ENCODE measurements at places on chromosomes 3 and 15.

DNA sequence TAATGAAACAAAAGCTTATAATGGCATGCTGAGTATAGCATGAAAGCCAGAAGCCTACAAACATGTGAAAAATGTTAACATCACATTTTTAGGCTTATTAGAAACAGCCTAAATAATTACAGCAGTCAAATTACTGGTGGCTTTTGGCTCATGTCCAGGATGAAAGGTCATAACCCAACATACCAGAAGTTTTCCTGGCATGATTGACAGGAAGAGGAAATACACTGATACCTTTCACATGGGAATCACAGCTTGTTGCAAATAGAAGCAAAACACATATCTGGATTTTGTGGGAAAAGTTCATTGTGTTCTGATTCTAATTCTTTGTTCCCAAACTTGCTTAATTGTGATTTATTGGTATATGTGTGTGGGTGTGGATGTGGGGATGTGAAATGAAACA is 393.5 kb upstream of the ARRDC4 start:
- DNase-seq = no peak

GRCh38 chr15:89649716-89650115 is 5.6 kb downstream of the KIF7 start:
- DNase-seq = no peak

GRCh38 chr3:189710620-189711402 is 79.6 kb downstream of the TP63 start:
- peak; percentile 64 for DNase-seq

- DNase-seq = no peak
These were observed 51.7 kb downstream of the RASGRP1 start for GRCh38 chr15:38512901-38513300.

DNA sequence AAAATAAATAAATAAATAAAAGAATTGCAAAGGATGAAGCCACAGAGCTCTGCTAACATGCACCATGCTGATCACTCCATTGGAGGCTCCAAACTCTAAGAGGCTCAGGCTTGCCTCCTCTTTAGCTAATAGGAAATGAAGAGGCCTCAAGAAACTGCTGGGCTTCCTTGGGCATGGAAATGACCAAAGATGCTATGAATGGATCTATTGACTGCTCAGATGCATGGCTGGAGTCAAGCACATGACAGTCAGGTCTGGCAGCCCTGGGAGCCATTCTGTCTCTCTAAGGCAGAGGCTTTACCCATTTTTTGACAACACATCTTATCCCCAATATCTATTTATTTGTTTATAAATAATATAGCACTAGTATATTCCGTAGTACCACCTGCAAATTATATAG is 5.3 kb upstream of the LIPC start:
- no peak for DNase-seq

GRCh38 chr3:155704771-155705559 is 39.9 kb downstream of the PLCH1 start:
- DNase-seq = no peak

DNA sequence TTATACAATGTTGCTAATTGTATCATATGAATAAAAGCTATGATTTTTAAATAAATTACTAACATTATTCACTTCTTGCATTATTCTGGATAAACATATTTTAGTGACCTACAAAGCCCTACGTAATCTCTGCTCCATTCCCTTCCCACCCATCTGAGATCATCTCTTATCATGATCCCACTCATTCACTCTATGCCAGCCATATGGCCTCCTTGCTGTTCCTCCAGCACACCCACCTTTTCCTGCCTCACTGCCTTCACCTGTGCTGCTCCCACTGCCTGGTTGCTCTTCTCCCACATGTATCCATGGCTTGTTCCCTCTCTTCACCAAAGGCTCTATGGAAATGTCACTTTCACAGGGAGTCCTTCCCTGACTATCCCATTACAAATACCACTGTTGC is 7.3 kb upstream of the USP8 start:
- DNase-seq = no peak

- DNase-seq = no peak
These were observed 41.8 kb downstream of the CA12 start for GRCh38 chr15:63339836-63340235.

DNA sequence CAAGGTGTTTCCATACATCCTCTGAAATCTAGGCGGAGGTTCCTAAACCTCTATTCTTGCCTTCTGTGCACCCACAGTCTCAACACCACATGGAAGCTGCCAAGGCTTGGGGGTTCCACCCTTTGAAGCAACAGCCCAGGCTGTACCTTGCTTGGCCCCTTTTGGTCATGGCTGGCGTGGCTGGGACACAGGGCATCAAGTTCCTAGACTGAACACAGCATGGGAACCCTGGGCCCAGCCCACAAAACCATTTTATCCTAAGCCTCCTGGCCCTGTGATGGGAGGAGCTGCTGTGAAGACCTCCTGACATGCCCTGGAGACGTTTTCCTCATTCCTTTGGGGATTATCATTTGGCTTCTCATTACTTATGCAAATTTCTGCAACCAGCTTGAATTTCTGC is 739.0 kb upstream of the NECTIN3 start:
- no peak for DNase-seq

DNA sequence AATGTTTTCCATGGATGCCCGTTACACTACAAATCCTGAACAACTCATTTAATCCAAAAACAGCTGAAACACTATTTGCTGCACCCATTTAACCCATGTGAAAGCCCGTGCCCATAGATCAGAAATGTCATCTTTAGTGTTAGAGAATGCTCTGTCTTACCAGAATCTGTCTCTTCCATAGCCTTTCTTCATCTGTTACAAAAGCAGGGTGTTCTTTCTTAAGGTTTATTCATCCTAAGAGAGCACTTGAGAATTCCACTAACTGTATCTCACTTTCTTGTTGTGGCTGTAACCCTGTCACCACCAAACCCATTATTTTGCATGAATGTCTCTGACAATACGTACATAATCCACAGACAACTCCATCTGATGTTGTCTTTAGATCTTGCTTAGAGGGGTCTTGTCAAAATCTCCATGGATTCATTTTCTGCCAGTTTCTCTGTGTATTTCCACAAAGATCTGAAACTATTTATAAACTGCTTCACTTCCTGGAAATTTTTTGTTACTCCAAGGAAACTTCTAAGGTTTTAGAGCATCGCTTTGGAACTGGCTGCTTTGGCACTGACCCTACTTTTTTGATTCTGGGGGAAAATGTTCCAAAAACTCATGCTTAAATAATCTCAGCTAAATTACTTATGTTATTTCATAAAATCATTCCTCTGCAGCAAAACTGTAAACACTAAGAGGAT is 167.8 kb upstream of the CCDC54 start:
- no peak for DNase-seq

DNA sequence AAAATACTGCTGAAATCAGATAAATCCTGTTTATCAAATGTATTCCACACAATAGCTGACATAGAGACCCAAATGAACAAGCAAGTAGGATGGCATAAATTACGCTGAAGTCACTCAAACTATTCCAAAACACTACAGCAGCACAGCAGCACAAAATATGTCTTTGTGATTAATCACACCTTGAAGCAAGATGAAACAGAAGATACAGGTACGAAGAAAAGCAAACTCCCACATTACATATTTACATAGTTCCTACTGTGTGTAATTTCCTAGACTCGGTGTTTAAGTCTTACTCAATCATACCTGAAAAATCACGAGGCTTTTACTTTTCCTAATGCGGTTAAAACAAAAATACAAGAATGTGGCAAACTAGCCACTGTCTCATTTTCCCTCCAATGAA is 38.3 kb downstream of the CHSY1 start:
- no peak for DNase-seq

DNA sequence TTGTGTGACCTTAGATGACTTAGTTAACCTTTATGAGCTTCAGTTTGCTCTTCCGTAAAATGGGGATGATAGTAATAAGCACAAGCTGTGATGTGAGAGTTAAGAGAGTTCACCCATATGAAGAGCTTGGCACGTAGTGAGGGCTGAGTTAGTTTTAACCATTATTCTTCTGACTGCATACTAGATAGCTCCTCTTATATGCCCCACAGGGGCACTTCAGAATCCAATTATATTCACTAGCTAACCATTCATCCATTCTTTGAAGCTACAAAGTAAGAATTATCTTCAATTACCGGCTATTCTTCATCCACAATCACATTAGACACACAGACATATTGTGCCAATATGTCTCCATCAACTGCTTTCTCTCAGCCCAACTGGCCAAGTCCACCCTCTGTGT is 159.0 kb upstream of the STT3B start:
- DNase-seq = no peak

DNA sequence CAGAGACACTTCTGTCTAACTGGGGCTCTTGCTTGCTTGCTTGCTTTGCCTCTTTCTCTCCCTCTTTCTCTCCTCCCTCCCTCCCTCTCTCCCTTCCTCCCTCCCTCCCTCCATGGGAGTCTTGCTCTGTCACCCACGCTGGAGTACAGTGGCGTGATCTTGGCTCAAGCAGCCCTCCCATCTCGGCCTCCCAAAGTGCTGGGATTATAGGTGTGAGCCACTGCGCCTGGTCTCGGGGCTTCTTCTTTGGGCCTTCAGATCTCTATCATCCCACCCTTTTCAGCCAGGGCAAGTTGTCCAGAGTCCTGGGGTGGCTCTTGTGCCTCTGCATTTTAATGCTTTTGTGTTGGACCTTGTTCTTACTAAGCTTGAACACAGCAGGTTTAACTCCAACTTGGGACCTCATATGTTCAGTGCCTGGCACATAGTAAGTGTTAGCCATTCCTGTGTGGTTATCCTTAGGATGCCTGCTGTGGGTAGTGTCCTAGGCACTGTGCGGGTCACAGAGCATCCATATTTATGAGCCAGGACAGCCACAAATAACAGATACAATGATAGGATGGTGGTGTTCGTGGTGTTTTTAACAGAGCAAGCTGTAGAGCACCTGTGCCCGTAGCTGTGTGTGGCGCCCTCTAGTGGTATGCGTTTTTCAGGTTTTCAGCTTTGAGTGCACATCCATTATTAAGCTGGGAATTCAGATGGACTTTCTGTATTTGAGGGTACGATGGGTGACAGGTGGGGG is 75.1 kb downstream of the CCK start:
- DNase-seq = peak; percentile 50

GRCh38 chr3:144350125-144350524 is 378.5 kb downstream of the DIPK2A start:
- DNase-seq = no peak

DNA sequence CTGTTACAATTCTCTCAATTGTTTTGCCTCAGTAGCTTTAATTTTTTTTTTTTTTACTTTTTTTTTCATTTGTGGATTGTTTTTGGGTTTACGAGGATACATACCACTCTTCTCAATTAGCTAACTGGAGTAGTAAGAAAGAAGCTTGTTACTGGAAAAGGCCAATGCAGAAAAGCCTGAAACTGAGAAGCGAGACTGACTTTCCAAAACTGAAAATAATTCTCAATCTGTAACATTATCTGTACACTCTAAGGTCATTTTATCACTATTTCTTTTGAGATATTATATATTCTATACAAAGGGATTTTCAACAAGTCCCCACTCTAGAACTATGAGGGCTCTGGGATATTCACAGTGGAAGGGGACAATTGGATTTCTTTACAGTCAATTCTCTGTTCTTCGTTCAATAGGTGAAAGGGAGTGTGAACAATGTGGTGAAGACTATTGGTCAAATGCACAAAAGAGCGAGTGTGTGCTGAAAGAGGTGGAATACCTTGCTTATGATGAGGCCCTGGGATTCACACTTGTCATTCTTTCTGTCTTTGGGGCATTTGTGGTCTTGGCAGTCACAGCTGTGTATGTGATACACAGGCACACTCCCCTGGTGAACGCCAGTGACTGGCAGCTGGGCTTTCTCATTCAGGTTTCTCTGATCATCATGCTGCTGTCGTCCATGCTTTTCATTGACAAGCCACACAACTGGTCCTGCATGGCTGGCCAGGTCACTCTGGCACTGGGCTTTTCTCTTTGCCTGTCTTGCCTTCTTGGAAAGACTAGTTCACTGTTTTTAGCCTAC is 83.9 kb upstream of the KCNAB1 start:
- DNase-seq = no peak

DNA sequence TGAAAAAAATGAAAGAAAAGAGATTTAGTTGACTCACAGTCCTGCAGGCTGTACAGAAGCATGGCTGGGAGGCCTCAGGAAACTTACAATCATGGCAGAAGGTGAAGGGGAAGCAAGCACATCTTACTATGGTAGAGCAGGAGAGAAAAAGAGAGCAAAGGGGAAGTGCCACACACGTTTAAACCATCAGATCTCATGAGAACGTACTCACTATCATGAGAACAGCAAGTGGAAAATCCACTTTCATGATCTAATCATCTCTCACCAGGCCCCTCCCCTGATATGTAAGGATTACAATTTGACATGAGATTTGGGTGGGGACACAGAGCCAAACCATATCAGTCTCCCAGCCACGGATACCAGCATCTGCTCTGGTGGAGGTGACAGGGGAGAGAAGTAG is 50.8 kb upstream of the CPOX start:
- DNase-seq = no peak

- DNase-seq = no peak
These were observed 20.6 kb upstream of the IL20RB start for GRCh38 chr3:136937175-136937574.

DNA sequence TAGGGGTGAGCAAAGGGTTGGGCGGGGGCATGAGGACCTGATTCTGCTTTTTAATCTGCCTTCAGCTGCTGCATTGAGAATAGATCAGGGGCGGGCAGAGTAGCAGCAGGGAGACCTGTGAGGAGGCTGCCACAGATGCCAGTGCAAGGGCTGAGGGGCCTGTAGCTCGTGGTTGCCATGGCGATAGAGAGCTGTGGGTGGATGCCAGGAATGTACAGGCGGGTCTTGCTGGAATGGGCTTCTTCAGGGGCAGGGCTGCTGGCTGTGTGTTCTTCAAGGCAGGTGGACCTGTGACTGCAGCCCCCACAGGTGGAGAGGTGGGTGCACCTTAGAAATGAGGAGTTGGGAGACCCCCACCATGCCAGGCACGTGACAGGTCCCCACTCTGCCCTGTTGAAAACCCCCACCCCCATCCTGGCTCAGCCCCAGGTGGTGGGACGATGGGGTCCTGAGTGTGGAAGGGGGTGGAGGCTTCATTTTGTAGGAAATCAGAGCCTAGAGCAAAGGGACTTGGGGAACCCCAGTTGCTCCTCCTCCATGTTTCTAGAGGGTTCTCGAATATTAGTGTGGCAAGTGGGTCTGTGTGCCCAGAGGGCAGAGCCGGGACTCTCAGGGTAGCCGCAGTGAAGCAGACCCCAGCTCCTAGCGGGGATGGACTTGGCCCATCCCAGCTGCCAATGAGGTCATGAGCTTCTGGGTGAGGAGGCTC is 38.3 kb downstream of the SLC6A6 start:
- no peak for DNase-seq

GRCh38 chr15:38242055-38242454 is 10.6 kb upstream of the SPRED1 start:
- no peak for DNase-seq

- DNase-seq = no peak
These were observed 530.8 kb downstream of the NSUN3 start for GRCh38 chr3:94593526-94594150.

GRCh38 chr3:114168150-114168549 is 10.7 kb downstream of the DRD3 start:
- DNase-seq = no peak

- DNase-seq = no peak
These were observed 198.4 kb downstream of the KCNH8 start for GRCh38 chr3:19346759-19347158.
